ENCODE measurements at places on chromosomes 5 and 9.

DNA sequence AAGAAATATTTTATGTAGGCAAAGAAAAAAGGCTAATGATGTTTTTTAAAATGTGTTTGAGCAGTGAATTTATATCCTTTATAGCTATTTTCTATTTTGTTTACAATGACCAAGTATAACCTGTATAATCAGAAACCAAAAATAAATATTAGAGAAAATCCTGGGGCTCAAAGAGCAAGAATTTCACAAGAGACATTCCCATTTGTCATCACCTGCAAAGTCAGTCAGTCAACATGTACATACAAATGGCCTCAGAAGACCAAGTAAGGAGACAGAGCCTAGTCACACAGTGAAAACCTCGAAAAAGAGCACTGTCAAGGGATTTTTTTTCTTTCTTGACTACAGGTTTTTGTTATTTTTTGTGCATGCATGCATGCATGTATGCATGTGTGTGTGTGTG, 231.4 kb downstream of the GLIS3 start:
- DNase-seq, result no peak

DNA sequence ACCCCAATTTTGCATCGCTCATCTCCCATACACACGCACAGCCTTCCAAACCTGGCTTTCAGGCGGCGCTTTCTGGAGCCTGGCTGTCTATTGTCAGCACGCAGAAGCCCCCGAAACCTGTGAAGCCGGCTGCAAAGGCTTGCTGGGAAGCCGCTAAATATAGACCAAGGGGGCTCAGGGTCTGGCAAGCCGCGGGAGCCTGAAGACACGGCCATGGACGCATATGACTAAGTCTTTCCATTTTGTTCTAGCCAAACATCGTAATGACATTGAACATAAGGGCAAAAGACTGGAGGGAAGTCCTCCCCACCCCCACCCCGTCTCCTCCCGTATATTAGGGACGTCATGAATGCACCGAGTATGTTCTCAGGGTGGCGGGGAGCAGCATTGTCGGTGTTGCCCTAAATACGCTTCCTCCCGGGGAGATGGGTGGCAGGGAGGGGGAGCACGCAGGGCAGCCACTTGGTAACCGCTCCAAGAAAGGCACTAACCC, 1.1 kb downstream of the CTNND2 start:
- DNase-seq, result no peak

- DNase-seq, result no peak
Observed at GRCh38 chr5:28483327-28484025, 1445.1 kb upstream of the CDH9 start.

DNA sequence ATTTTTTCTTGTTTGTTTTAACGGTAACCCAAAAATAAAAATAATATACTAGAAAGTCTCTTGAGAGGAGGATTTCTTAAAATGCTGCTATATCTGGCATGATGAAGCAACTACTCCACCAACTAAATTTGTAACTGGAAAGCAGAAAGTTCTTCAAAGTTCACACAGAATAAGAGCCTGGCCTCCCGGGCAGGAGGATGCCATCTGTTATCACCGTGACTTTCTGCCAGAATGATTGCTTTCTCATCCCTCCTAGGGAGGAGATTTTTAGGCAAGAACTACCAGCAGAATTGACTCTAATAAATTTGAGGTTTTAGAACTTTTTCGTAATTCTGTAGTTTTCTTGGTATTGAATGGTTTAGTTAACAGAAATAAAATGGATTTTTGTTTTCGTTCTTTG, 464.6 kb upstream of the ACTBL2 start:
- DNase-seq, result no peak
